Amygdala (tissue), 56 donors: ENCODE measurements at places on chromosomes 1 and 21.

GRCh38 chr1:214360116-214360515 is 79.2 kb downstream of the SMYD2 start:
- no peak for DNase-seq

- DNase-seq = no peak
Measured at GRCh38 chr1:174768949-174769348, 230.8 kb upstream of the CACYBP start.

DNA sequence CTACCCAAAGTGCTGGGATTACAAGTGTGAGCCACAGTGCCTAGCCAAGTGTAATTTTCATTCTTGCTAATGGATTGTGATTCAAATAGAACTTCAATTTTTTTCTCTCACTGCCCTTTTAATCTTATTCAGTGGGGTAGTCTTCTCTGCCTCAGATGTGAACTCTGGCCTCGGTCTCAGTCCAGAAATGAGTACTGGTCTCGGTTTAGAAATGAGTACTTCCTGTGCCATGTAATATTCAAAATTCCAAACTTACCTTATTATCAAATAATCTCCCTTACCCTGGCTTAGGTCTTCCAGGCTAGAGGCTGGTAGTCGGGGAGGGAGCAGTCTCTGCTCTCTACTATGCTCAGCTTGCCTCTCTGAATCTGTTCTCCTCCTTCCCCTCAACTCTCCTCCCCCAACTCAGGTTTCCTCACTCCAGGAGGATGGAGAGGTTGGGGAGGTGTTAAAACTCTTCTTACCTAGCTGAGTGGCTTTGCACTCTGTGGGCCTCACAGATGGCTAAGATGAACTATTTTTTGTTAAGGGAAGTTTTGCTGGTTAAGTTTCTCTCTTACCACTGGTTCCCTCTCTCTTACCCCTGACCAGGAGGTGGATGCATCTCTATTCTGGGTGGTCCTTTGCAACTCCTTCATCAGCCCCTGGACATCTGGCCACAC is 4.8 kb upstream of the SLAMF9 start:
- no peak for DNase-seq

GRCh38 chr1:41286992-41287391 is 44.9 kb upstream of the SCMH1 start:
- DNase-seq = no peak

DNA sequence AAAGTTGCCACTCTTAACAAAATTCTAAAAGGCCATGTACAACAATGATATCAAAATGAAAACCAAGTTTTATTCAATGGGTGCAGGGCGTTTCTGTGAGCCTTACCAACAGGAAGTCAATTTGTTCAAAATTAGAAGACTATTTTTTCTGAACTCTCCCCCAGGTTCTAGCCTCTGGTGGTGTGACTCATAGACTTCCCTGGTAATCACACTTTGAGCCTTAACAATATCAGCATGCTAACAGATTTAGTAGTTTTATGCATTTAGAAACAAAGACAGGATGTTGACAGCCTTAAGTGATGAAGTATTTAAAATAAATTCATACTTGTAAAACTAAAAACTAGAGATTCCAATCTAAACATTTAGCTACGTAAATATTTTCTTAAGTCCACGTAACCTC is 88.4 kb downstream of the LRRC8C start:
- no peak for DNase-seq
